Bone marrow (tissue), 2 donors: ENCODE measurements at places on chromosomes 7 and 10.

GRCh38 chr10:13092291-13093102 is 7.5 kb upstream of the OPTN start:
- DNase-seq, result no peak

DNA sequence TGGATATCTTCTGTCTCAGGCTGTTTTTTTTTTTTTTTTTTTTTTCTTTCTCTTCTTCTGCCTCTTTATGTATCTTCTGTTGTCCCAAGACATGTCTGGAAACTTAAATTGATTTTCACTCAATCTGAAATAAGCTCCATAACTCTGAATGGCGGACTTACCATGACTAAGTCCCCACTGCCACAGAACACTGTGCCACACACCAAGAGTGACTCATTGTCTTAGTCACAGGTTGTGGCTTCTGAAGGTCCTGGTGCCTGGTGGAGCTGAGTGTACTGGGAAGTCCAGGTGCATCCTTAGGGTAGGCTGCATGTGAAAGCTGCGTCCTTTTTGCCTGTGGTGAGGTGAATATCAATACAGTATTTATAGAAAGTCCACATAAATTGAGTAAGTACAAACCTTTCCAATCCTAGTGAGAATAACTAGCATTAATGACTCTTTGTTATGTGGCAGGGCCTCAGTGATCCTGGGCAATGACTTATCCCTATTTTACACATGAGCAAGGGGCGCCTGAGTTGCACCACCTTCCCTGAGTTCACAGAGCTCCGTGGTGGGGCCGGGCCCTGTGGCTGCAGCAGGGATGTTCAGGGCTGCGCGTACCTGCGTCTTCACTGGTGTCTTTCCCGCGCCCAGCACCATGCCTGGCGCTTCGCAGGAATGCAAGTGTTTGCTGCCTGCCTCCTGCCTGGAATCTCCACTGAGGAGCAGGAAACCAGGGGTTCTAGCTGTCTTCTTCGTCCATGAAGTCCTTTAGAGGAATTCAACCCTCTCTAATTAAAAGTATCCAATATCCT is 4.3 kb downstream of the PFKP start:
- no peak for DNase-seq

- DNase-seq, result no peak
Measured at GRCh38 chr10:75209086-75209920, 1.3 kb upstream of the VDAC2 start.

DNA sequence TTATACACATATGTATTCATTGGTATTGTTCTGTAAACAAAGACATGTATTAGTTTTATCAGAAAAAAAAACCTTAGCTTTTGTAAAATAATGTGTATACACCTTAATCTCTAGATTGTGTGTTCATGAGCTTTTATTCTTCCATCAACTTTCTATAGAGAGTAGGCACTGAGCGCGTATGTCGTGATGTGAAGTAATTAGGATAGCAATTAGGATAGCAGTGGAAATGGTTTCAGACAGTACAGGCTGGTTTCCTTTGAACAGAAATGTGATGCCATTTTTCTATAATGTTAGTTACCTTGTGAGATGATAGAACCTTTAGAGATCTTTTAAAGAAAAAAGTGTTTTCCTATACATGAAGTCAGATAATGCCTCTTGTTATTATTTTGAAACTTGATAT is 237.7 kb upstream of the LRRN3 start:
- DNase-seq, result no peak

DNA sequence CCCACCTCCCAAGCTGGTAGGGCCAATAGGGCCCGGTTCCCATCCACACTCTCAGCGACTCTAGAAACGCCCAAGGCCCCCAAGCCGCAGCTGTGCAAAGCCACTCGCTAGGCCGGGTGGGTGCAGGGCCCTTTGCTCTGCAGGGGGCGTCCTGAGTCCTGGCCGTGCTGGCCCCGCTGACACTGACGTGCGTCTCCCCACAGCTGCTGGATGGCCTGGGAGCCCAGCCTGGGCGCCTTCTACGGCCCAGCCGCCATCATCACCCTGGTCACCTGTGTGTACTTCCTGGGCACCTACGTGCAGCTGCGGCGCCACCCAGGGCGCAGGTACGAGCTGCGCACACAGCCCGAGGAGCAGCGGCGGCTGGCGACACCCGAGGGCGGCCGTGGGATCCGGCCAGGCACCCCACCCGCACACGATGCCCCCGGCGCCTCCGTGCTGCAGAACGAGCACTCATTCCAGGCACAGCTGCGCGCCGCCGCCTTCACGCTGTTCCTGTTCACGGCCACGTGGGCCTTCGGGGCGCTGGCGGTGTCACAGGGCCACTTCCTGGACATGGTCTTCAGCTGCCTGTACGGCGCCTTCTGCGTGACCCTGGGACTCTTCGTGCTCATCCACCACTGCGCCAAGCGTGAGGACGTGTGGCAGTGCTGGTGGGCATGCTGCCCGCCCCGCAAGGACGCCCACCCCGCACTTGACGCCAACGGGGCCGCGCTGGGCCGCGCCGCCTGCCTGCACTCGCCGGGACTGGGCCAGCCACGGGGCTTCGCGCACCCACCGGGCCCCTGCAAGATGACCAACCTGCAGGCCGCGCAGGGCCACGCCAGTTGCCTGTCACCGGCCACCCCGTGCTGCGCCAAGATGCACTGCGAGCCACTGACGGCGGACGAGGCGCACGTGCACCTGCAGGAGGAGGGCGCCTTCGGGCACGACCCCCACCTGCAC is 31.6 kb upstream of the KNDC1 start:
- DNase-seq, result no peak

- no peak for DNase-seq
Measured at GRCh38 chr7:79862447-79863210, 272.0 kb upstream of the GNAI1 start.

DNA sequence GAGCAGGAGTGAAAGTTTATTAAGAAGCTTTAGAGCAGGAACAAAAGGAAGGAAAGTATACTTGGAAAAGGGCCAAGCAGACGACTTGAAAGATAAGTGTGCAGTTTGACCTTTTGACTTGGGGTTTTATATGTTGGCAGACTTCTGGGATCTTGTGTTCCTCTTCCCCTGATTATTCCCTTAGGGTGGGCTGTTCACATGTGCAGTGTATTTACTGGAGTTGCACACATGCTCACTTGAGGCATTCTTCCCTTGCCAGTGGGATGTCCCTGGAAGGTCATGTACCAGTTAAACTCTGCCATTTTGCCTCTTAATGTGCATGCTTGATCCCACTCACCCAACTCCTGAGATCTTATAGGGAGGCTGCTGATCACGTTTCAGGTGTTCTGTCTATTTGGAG is 23.4 kb upstream of the ARHGAP12 start:
- peak; percentile 60 for DNase-seq

- no peak for DNase-seq
Measured at GRCh38 chr10:46536171-46536570, 20.3 kb downstream of the GPRIN2 start.

DNA sequence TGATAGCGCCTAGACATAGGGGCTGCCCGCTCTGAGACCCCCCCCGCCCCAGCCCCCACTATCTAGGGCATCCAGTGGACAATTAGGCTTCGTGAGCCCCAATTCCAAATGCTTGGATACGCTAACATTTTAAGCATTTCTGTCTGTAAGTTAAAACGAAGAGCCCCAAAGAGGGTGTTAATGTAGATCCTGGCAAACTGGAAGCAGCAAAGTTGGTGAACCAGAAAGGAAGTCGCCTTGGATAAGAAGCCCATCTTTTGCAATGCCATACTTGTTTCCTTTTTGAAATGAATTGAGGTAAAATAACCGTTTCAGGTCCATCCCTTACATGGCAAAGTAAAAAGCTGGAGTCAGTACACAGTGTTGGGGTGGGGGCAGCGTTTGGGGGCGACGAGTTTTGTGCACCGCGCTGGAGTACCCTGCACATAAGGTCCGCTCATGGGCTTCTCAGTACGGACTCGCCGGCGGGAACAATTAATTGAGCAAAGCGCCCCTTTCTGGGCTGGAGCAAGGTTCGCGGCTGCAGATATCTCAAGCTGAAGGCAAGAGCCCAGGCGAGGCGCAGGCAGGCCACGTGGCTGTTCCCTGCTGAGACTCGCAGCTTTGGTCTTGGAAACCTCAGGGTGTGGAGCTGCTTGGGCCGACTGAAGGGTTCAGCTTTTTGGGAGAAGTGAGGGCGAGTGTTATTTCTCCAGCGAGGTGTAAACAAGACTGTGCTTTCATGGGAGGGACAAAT is 1.4 kb upstream of the TWIST1 start:
- no peak for DNase-seq

- no peak for DNase-seq
Measured at GRCh38 chr7:117251687-117252086, 71.2 kb downstream of the WNT2 start.

DNA sequence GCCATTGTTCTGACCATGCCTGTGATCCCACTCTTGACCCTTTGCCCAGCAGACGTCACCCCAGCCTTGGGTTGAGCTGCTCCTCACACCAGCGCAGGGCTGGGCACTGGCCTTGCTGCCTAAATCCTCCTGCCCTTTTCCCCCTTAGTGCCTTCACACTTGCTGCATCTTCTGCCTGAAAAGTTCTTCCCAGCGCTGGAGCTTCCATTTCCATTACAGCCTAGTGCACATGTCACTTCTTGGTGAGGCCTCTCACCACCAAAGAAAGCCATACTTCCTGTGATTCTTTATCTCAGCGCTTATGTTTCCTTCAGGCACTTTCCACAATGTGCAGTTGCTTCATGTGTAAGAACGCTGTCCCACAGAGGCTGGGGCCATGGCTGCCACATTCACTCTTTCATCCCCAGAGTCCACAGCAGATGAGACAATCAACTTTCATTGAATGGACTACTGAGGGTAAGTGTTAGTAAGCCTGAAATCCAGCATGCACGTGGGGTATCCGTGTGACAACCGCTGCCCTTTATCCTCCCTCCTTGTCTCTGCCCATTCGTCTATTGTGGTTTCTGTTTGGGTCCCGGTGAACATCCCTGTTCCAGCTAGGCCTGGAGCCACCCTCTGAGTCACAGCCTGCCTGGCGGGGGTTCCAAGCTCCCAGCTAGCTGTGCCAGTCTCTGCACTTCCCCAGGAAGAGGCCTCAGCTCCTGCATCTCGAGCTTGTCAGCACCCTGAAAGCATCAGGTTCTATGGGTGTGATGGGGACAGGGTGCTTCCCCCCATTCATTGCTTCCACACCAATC is 37.3 kb downstream of the ADRA2A start:
- DNase-seq, result peak; percentile 78

DNA sequence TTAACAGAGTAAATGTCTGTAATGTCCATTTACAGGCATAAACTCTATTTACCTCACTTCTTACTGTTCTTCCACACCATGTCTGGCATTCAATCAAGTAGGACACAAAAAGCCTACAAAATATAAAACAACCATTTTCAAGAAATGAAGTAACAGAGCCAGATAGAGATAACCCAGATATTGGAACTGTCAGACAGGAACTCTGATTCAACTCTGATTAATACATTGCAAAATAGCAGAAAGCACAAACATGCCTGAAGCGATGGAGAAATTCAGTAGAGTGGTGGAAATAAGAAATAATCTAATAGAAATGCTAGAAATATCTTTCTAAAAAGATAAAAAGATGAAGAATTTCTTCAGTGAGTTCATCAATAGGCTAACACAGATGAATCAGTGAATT is 964.4 kb downstream of the PCDH15 start:
- no peak for DNase-seq

- DNase-seq, result peak; percentile 15
Measured at GRCh38 chr7:69599286-69599954, 1.1 kb downstream of the AUTS2 start.

DNA sequence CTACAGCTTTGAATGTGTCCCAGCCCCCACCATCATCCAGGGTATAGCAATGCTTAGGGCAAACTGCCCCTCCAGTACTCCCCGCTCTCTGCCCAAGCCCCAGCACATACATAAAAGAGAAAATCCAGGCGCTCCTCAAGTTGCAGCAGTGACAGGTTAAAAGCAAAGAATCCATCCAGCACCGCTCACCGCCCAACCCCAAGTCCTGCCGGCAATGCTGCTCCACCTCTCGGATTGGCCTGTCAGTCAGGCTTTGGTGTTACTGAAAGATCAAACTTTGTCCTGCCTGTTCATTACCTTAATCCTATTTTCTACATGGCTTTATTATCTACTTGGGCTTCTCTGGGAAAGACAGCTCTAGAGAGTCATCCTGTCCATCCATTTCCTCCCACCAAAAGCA is 31.9 kb downstream of the DPCD start:
- DNase-seq, result no peak

- no peak for DNase-seq
Measured at GRCh38 chr7:47601881-47602249, 20.0 kb upstream of the TNS3 start.

DNA sequence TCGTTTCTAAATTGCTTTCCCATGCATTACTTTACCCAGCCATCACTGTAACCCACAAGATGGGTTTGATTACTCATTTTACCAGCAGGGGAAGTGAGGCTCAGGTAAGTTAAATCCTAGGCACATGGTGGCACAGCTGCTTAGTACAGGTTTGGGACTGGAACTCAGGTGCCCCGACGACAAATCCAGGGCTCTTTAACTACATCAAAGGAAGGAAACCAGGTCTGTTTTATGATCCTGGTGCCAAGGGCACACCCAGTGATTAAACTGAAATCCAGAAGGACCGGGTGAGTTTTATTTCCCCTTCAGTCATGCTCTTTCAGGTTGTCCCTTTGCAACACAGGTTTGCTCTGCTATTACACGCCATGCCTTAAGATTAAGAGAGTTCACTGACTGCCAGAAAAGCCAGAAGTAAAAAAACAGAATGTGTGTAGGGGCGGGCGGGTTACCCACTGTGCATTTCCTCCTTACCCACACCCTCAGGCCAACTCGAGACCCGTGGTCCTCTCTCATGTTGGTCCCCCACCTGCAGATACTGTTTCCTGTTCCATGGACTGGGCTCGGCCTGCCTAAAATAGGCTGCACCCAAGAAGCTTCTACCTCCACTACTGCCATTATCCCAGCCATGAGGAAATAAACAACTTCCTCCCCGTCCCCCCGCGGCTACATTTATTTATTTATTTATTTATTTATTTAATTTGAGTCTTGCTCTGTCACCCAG is 55.1 kb upstream of the KDM7A start:
- no peak for DNase-seq

DNA sequence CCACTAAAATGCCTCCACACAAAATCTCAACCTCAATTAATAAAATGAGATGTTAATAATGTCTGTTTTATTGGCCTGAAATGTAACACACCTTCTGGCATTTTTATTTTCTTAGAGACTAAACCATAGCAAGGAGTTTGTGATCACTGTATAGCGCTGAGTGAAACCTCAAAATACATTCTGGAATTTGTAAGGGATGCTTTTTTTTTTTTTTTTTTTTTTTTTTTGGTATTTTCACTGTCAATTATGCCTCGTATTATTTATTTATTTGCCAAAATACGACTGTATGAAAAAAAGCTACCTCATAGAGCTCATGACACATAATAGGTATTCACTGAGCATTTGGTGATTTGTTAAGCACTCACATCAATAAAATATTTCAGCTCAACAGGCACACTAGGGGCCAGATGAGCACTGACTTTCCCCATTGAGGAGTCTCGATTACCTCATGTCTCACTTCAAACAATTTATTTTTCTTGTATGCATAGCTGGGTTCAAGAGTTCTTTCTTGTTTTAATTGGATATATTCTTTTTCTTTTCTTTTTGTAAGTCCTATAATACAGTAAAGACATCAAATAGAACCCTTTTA is 36.5 kb downstream of the SEMA3C start:
- no peak for DNase-seq
